Airway epithelial cell (primary cell): ENCODE measurements at places on chromosomes 1 and 21. TPM values are rescaled to one million over a fixed set of nuclear protein-coding genes. Genes with fewer than 3 reads are reported as not detected.

SPATA17 gene
- total RNA-seq: 1.5 and 2.1 TPM in 2 replicates

REG4 gene
- total RNA-seq: not detected in 2 replicates

GSTM3 gene
- total RNA-seq: 30.6 and 61.5 TPM in 2 replicates

RGS1 gene
- total RNA-seq: not detected in 2 replicates

ATP5IF1 gene
- 401 and 607 TPM in 2 replicates for total RNA-seq

RNU1-1 gene
- under 0.01 TPM in 2 replicates for total RNA-seq

C1orf94 gene
- total RNA-seq: not detected in 2 replicates

ACAP3 gene
- total RNA-seq: 33.2 and 37.7 TPM in 2 replicates

VWA5B1 gene
- not detected in 2 replicates for total RNA-seq

PRAMEF8 gene
- total RNA-seq: not detected in 2 replicates

NBPF4 gene
- total RNA-seq: not detected in 2 replicates

GNG5 gene
- total RNA-seq: 87.0 and 94.6 TPM in 2 replicates

NBPF10 gene
- 0.09 and 0.28 TPM in 2 replicates for total RNA-seq

TEX50 gene
- not detected in 2 replicates for total RNA-seq

CCDC17 gene
- total RNA-seq: 0.19 and 0.56 TPM in 2 replicates

PROX1 gene
- total RNA-seq: 0.14 and 0.28 TPM in 2 replicates

IGSF5 gene
- total RNA-seq: not detected in 2 replicates

RGS4 gene
- 0.42 TPM in 1 of 2 replicates, not detected in the other for total RNA-seq

EPHB2 gene
- 31.2 and 47.8 TPM in 2 replicates for total RNA-seq
